Fibroblast of skin of back (primary cell): ENCODE measurements at places on chromosomes 7 and 10.

DNA sequence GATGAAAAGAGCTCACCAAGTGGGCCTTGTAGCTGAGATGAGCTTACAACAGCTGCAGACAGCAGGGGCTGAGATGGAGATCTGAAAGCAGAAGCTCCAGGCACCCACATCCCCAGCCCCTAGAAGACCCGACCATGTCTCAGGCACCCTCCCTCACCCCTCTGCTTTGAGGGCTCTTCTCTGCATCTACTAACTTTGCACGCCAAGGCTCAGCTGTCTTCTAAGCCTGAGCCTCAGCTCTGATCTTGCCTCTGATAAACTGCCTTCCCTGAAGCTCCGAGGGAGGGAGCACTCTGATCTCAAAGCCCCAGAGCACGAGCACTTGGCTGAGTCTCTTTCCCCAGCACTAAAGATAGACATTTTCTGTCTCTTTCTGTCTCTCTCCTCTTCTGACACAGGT is 42.0 kb downstream of the ANXA8 start:
- no peak for DNase-seq

DNA sequence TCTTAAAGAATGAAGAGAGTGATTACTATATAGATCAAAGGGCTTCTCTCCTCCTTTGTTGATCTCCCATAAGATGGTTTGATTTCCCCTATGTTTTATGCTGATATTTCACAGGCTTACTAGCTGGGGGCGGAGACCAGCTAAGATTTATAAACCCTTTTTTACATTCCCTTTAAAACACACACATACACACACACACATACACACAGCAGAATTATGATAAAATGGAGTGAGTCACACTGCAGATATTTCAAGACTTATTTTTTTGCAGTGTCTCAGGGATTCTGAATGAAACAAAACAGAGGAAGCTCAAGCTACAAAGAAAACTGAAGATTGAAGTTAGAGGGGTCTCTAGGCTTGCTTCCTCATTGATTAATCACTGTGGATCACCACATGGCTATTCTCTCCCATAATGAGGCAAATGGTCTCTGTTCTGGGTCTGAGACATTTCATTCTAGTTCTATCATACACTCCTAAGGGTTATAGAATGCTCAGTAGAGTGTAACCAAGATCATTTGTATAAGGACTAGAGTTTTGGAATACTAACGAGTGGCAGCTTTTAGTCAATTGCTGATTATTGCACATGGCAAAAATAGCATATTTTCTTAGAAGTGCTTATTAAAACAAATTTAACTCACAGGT is 18.6 kb downstream of the INA start:
- peak; percentile 89 for DNase-seq

GRCh38 chr10:68333440-68334431 is 1.0 kb upstream of the PBLD start:
- DNase-seq: no peak

- no peak for DNase-seq
Measured at GRCh38 chr10:20091698-20092097, 275.5 kb downstream of the PLXDC2 start.

DNA sequence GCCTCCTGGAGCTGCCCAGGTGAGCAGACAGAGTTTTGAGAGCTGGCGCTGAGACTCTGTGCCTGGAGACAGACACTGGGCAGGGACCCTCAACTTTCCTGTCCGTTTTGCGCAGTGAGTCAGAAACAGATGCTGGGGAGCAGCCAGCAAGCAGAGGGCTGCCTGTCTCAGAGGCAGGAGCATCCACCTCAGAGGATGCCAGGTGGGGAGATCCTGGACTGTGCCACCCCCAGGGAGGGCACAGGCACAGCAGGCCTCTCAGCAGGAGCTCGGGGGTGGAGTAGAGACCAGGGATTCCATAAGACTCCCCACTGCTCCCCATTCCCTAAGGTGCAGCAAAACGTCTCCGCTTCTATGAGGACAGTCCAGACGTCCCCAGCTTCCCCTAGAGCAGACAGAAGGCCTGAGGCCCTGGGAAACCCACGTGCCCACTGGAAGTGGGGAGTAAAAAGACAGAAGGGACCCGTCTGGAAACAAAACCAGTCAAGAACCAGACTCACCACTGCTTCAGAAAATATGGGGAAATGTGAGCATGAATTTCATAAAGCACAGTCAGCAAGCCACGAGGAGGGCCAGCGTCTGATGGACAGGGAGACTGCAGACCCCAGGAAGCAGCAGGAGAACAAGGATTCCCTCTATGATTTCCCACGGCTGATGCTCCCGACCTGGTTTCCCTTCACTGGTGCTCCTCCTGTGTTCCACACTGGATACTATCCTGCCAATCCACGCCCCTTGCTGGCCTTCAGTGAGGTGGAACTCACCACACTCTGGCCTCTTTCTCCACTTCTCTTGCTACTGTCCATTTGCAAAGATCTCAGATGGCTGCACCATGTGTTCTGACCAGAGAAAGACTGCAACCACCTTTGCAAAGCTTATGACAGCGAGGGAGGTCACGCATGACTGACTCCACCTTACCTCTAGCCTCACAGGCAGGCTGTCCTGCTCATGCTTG is 151.3 kb upstream of the FAM20C start:
- no peak for DNase-seq

- DNase-seq: no peak
Measured at GRCh38 chr7:25385506-25386136, 157.3 kb upstream of the NPVF start.

GRCh38 chr10:93378997-93379730 is 103.0 kb downstream of the MYOF start:
- no peak for DNase-seq

- no peak for DNase-seq
Measured at GRCh38 chr7:66539264-66539623, 89.4 kb upstream of the KCTD7 start.

DNA sequence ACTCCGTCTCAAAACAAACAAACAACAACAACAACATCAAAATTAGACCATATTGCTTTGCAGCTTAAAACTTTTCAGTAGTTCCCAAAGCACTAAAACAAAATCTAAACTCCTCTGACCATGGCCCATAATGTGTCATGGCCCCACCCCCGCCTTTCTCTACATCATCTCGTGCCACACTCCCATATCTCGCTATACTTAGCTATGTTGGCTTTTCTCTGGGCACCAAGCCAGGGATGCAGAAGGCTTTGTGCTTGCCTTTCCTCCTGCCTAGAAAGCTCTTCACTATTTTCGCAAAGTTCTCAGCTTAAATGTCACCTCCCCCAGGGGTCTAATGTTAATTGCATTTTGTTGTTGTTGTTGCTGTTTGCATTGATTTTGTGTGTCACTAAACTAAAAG is 15.1 kb upstream of the SLC16A12 start:
- peak; percentile 69 for DNase-seq

- DNase-seq: peak; percentile 51
Measured at GRCh38 chr10:52314822-52315552, 906 bp downstream of the DKK1 start.

DNA sequence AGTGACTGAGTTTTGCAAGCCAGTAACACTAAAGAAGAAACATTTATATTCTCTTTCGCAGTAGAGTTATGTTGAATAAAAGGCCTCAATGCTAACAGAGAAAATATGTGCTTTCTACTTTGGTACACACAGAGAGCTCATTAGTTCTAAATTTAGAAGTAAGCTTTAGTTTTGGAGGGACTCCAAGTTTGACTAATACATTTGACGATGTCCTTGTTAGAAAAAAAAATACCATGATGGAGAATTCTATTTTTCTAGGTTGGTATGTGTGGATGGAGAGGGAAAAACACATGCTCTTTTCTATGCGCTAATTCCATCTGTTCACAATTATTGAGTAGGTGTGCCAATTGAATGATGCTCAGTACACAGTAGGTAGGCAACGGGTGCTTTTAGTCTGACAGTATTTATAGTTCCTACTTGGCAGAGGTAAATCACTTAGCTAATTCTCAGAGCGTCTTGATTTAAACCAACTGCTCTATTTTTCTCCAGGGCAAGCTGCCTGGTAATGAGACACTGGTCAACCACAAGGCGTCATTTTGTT is 327.2 kb upstream of the AKR1E2 start:
- peak; percentile 92 for DNase-seq

GRCh38 chr10:103507235-103508191 is 14.0 kb downstream of the NEURL1 start:
- DNase-seq: no peak

DNA sequence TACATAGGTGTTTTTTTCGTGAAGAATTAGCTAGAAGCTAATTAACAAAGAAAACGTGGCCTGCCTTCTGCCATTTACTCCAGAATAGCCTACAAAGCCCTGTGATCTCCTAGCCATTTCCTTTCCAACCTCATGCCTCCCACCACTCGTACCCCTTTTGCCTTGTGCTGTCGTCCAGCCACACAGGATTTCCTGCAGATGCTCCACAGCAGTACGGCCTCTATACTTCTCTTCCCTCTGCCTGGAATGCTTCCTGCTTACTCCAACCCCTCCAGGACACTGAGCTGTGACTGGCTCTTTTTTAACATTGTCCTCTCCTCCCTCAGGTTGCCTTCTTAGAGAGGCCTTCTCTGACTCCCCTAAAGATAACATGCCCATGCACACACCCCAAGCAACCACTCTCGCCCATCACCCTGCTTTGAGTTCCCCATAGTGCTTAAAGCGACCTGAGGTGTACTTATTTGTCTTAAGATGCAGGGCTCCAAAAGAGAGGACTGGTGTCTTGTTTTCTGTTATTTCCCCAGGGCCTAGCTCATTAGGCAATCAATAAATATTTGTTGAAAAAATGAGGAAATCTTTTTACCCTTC is 32.7 kb downstream of the STK17A start:
- no peak for DNase-seq

DNA sequence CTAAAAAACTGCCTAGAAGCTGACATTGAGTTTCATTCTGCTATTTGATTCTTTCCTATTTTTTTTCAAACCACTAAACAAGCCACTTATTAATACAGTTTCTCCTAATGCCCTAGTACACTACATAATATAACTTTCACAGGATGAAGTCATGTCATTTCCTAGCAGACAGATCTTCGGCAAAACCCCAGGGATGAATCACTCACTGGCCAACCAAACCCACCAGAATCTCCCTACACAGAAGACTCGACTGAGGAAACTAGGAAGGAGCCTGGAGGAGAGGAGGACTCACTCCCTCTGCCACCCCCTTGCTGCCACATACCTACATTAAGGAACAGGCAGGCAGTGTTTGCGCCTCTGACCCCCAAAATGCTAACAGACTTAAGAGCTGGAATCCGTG is 33.4 kb downstream of the XPNPEP1 start:
- DNase-seq: peak; percentile 87

GRCh38 chr10:1903982-1904381 is 166.7 kb upstream of the ADARB2 start:
- no peak for DNase-seq

DNA sequence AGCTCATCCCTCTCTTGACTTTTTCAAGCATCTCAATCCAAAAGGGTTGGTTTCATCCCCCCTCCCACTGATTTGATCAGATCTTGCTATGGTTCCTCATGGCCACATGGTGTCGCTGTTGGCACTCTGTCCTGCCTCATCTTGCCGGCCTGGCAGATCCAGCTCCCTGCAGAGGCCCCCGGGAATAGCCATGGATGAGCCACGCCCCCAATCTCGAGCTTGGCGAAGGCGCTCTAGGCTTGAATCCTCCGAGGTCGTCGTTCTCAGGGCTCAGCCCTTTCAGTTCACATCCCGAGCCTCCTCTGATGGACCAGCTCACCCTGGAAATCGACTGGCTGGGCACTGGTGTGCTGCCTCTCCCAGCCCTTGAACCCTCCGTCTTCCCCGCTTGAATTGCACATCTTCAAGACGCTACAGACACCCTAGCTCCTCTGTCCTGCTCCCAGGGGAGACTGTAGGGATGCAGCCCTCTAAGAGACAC is 628.7 kb downstream of the TYW1 start:
- DNase-seq: peak; percentile 76

GRCh38 chr10:122639801-122640200 is 59.8 kb downstream of the C10orf120 start:
- DNase-seq: no peak

- DNase-seq: no peak
Measured at GRCh38 chr7:74033372-74034311, 5.7 kb downstream of the ELN start.

- no peak for DNase-seq
Measured at GRCh38 chr7:66198469-66198868, 6.7 kb upstream of the TPST1 start.

DNA sequence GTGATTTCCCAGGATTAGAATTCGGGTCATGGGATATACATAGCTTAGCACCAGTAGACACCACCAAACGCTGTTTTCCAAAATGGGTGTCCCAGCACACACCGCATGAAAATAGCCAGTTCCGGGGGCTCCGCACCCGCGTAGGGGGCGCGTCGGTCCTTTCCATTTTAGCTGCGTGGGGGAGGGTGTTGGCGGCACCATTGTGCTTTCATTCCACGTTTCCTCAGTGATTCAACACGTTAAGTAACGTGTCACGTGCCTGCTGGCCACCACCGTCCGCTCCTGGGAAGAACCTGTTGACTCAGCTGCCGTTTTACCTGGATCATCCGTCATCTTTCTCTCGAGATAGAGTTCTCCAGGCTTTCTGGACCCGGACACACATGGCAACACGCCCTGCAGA is 25.6 kb upstream of the ADGRA1 start:
- no peak for DNase-seq

DNA sequence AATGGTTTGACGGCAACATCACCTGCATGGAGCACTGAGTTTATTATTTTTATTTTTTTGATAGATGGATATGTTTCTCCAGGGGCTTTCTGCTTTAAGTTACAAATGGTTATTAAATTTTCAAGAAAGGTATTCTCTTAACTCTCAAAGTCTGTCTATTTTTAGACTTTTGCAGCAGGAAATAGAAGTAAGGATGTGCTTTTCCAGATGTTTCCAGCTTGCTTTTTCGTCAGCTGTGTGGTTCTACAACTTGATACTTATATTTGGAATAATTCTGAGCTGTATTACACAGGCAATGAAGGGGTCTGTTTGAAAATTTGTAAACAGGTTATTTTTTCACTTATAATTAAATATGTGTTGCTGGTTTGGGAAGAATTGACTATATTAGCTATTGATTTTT is 69.0 kb downstream of the CACNB2 start:
- DNase-seq: no peak

DNA sequence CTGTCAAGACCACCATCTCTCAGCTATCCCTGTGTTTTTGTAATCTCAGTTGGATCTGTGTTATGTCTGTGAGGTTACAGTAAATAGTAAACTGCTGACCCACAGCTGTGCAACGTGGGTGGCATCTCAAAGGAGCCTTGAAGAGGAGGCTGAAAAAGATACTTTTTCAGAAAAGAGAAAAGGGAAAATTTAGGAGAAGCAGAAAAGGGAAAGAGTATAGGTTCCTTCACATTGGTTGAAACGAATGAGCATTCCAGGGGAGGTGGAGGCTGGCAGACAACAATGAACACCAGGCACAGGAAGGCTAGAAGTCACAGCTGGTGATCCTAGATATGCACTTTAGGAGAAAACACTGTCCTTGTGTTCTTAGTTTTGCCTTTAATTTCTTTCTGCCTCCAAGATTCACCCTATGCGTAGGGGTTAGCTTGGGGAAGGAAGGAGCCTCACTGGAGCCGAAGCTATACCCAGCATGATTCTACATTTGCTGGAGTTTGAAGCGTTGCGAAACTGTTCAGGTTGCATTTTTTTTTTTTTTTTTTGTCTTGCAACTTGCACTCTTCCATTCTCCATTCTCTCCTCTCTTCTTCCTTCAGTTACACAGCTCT is 18.3 kb downstream of the CPED1 start:
- no peak for DNase-seq
